C1 segment of cervical spinal cord (tissue), 14 donors: ENCODE measurements at places on chromosomes 3 and 15.

DNA sequence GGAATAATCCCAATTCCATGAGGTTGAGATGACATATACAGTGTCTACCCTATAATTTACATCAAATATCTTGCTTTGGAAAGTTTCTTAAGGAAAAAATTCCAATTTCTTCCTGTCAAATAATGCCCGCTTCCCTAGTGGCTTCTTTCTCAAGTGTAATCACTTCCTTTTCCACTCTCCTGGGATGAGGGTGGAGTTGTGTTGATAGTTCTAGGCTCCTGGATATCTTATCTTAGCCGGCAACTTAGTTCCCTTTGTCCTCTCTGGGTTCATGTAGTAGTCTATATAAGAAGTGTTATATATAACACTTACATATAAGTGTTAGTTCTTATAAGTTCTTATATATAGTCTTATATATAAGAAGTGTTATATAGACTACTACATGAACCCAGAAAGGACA, 10.9 kb downstream of the TAGLN3 start:
- DNase-seq, result no peak

DNA sequence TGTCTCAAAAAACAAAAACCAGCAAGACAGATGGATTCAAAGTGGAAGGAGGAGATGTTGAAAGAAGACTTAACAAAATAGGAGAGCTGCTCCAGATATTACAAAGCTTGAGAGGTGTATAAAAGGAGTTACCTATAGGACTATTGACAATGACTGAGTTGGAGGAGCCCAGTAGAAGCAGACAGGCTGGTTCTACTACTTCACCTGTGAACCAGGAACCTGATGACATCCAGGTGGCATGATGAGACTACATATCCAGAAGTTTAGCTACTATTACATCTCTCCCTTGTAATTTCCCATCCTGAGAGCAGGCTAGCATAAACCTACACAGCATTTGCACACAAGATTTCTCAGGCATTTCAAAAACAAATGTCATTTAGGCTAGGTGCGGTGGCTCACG, 49.3 kb downstream of the CPEB1 start:
- DNase-seq, result no peak

DNA sequence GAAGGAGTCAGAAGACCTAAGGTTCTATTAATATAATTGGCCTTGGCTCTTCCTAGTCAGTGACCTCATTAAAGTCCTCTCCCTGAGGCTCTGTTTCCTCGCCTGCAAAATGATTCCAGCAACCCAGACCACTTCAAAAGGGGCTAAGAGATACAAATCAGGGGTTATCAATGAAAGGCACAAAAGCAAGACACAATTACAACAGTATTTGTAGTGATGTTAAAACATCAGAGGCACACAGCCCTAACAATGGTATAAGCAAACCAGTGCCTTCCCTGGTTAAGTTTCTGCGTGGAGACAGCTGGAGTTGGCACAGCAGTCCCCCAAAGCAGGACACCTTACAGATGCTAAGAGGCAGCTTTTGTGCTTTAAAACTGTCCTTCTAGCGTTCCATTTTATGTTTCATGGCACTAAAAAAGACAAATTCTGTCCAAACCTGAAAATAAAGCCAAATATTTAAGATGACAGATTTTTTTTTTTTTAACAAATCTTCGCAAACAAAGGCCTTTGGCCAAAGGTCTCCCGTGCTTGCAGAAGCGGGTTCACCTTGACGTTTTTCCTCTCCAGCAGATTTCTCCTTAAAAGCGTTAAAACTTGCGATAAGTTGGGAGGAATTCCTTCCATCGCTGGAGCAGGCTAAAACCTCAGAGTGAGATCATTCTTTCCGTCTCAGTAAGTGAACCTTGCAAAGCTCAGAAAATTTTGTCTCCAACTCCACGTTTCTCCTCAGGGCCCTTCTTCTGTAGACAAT, 999 bp downstream of the ZNF280D start:
- no peak for DNase-seq

DNA sequence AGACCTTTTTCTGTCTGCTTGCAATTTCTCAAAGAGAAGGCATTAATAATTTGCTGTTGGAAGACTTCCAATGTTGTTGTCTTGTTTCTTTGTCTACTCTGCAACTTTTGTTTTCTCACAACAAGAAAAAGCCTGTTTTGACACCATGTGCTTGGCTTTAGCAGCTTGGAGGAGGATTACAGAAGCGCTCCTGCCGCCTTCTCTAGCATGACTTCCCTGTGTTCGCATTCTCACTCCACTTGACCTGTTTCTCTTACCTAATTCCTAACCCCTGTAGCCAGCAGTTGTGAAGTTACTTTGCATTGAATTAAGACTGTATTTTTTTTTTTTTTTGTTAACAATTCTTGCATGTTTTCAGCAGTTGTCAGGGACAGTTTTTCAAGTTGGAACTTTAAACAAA, 235.3 kb upstream of the GOLIM4 start:
- no peak for DNase-seq

DNA sequence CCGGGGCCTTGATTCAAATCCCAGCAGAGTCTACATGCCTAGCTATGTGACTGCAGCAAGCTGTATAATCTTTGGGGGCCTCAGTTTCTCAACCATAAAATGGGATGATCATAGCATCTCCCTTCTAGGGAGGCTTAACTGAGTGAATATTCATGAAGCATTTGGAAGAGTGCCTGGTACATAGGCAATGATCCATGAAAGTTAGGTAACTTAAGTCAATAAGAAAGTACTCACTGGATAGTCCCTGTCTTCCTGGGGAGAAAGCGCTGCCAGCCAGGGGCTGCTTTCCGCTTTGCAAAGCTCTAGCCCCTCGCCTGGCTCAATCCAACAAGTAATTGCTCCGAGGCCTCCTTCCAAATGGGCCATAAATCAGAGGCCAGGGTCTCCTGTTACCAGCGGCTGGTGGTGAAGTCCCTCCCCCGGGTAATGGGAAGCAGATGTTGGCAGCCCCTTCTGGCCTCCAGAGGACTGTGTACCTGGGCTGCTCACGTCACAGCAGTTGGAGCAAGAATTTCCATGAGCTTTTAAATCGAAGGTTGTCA, 521.9 kb upstream of the PROK2 start:
- no peak for DNase-seq

DNA sequence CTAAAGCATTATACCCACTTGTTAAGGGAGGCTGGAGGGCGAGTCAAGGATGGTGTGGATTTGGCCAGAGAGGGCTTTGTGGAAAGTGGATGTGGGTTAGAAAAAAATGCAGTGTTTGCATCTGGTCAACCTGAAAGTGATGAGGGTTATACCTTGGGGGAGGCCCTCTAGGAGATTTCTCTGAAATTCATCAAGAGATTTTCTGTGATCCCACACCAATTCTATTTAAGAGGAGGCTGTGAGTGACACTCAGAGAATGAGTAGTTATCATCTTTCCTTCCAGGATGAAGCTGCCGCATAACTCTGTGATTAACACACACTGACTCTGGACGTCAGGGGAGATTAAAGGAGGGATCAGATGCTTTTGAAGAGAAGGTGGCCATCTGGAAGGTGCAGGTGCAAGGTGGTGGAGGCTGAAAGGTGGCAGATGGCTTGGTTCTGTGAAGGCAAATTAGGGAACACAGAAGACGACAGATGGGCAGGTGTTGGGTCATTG, 54.8 kb downstream of the ANAPC13 start:
- no peak for DNase-seq

DNA sequence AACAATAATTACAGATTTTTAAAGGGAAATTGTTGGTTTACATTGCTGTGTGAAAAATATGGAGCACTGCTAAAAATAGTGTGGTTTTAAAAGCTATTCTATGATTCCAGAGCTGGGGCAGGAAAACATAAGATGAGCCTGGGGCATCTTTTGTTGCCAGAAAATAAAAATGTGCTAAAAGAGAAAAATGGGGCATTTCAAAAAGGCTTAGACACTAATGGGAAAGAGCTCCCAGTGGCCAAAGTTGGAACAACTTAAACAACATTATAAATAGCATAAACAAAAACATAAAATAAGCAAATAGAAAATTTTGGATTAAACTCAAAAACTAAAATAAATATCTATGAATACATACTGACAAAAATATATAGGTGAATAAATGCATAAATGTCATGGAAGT, 478.9 kb downstream of the NLGN1 start:
- DNase-seq, result no peak

- no peak for DNase-seq
Observed at GRCh38 chr3:190053919-190054672, 66.6 kb downstream of the P3H2 start.

DNA sequence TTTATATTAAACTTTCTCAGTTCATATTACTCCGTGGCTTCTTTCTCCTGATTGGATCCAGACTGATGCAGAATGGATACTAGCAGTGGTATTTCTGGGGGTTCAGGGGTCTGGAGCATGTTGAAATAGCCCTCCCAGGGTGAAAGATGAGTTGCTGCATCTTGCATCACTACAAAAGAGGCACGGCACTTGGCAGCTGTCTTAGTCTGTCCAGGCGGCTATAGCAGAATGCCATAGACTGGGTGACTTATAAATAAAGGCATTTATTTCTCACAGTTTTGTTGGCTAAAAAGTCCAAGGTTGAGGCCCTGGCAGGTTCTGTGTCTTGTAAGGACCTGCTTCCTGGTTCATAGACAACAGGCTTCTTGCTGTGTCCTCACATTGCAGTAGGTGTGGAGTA, 660 bp upstream of the BCL2L10 start:
- no peak for DNase-seq

DNA sequence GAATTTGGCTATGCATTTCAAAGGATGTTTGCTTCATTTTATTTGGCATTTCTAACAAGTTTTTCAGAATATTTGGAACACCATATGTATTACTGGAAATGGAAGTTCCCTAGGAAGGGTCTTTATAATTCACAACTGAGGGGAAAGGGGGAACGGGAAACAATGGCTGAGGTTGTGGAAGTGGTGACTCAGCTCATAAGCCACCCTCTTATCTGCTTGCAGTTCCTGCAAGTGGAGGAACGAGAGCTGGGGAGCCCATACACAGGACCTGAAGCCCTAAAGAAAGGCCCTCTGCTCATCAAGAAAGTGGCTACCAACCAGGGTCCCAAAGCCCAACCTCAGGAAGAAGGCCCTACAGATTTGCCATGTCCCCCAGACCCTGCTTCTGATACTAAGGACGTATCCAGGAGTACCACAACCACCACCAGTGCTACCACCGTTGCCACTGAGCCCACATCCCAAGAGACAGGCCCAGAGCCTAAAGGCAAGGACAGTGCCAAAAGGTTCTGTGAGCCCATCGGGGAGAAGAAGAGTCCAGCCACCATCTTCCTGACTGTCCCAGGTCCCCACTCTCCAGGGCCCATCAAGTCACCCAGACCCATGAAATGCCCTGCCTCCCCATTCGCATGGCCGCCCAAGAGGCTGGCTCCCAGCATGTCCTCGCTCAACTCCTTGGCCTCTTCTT, 37.9 kb downstream of the ESYT3 start:
- no peak for DNase-seq

- DNase-seq, result no peak
Observed at GRCh38 chr3:158105710-158106253, 438 bp downstream of the SHOX2 start.

DNA sequence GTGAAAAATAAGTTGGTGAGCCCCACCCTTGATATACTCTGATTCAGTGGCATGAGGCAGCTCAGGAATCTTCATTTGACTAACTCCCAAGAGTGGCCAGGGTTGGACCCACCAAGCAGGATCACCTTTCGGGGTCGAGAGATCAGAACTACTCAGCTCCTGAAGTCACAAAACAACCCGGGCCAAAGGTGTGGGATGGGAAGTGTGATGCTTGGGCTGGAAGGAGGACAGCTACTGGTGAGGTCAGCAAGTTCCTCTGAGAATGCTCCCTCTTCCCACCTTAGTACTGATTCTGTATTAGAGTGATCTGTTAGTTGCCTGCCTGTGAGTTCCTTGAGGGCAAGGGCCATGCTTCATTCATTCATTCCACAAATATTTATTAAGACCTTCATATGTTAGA, 15.1 kb downstream of the ESYT3 start:
- no peak for DNase-seq

DNA sequence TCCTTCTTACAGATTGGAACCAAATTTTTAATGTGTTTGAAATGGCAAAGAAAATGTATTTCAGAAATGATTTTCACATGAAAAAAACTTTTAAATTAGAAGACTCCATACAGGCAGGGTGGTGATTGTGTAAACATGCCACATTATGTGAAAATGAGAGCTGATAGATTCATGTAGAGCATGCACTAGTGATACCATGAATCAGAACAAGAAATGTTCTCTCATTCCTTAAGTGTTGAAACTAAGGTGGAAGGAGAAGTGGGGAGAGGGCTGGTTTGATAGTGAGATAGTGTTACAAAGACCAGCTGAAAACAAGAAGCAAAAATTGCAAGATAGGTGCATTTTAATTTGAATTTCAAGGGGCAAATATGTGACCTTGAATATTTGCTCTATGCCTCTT, 100.3 kb downstream of the CCNL1 start:
- DNase-seq, result no peak

DNA sequence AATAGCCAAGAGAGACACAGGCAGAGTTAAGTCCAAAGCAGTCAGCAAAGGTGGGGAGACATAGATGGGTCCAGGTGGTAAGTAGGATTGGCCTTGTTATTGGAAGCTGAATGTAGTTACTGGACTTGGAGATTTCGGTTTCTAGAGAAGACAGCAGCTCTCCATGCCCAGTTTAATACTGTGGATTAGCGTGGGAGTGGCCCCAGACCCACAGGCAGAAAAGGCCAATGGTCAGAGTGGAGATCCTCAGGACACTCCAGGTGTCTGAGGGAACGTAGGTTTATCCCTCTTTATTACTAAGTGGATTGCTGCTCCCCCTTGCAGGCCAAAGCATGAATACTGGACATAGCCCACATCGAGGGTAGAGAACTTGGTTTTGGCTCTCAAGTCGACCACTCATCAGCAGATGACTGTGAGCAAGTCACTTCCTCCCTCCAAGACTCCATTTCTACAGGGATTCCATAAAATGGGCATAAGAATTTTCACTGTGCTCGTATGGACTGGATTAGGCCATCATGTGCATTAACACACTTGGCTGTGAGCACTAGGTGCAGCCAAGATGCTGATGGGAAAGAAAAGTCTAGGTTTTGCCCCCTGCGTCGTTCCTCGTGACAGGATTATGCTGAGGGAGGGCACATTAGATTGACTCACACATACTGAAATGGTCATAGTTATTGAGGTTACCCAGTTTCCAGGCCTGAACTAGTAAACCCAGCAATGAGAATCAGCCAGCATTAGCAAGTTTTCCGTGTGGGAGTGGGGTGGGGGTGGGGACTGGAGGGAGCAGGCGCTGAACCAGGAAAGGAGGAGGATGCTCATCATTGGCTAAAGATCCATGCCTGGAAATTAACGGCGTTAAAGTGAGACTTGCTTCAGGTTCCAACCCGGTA, 225.2 kb upstream of the TPRG1 start:
- DNase-seq, result no peak

GRCh38 chr3:97959872-97960271, 12.4 kb downstream of the RIOX2 start:
- no peak for DNase-seq
